Effector CD8-positive, alpha-beta T cell (primary cell): ENCODE measurements at places on chromosomes 3 and 15.

DNA sequence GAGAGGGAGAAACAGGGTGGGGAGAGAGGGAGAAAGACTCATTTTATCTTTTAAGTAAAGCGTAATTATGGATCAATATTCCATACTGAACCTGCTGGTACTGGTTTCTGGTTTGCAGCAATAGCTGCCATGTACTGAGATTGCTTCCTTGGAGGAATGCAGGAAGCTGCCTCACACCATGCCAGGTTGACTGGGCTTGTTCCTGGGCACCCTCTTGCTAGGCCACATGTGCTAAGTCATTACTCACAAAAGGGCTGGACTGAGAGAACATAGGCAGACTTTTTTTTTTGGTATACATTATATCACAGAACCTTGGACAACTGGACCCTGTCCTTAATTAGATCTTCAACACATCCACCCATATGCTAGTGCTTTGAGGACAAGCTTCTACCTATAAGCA is 193.4 kb downstream of the ZNF621 start:
- DNase-seq = no peak

- DNase-seq = no peak
Observed at GRCh38 chr3:69716119-69716518, 23.1 kb upstream of the MITF start.

DNA sequence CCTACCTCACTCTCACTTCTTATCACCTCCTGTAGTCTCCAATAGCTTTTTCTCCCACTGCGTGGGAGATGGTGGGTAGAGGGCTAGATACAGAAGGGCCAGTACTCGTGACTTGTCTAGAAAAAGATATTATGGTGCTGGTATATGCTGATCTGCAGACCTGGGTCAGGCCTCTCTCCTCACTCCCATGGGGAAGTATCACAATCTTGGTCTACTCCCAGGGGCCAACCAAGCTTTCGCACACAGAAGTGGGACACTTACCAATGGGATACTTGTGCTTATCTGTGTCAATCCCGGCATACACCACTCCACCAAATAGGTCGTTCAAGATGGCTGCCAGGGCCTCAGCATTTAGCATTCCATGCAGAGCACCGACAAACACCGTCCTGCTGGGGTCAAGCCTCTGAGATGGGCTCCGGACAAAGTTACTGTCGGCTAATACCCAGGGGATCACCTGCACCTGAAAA is 9.0 kb upstream of the RPS17 start:
- DNase-seq = no peak

GRCh38 chr3:52979190-52979983 is 66.5 kb downstream of the SFMBT1 start:
- DNase-seq = no peak

- DNase-seq = no peak
Observed at GRCh38 chr3:115245899-115246298, 98.8 kb upstream of the ZBTB20 start.

GRCh38 chr3:42157540-42158538 is 66.7 kb downstream of the TRAK1 start:
- no peak for DNase-seq

- DNase-seq = no peak
Observed at GRCh38 chr15:73781038-73781925, 28.1 kb upstream of the INSYN1 start.

DNA sequence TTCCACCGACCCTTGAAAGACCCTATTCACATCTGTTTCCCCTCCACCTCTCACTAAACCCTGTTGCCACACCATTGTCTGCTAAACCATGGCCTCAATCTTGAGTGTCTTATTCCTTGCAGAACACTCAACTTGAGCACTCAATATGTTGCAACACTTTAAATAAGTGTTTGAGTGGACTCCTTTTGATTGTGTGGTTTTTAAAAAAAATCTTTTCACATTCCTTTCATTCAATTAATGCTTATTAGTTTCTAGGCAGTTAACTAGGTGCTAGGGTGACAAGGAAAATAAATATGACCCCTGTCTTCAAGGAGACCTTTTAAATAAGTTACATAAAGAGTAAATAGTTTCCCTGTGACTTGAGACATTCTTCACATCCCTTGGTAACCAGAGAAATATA is 13.3 kb upstream of the HHLA2 start:
- no peak for DNase-seq

- DNase-seq = no peak
Observed at GRCh38 chr3:133600572-133601081, 27.1 kb downstream of the CDV3 start.

- DNase-seq = no peak
Observed at GRCh38 chr3:59865351-59865750, 815.5 kb upstream of the CFAP20DC start.

GRCh38 chr3:59426821-59427565 is 377.2 kb upstream of the CFAP20DC start:
- DNase-seq = no peak

- no peak for DNase-seq
Observed at GRCh38 chr3:37912052-37912733, 50.5 kb downstream of the CTDSPL start.

- no peak for DNase-seq
Observed at GRCh38 chr3:16374047-16374934, 109.3 kb downstream of the OXNAD1 start.

- no peak for DNase-seq
Observed at GRCh38 chr3:40310705-40311104, 1.2 kb downstream of the EIF1B start.

DNA sequence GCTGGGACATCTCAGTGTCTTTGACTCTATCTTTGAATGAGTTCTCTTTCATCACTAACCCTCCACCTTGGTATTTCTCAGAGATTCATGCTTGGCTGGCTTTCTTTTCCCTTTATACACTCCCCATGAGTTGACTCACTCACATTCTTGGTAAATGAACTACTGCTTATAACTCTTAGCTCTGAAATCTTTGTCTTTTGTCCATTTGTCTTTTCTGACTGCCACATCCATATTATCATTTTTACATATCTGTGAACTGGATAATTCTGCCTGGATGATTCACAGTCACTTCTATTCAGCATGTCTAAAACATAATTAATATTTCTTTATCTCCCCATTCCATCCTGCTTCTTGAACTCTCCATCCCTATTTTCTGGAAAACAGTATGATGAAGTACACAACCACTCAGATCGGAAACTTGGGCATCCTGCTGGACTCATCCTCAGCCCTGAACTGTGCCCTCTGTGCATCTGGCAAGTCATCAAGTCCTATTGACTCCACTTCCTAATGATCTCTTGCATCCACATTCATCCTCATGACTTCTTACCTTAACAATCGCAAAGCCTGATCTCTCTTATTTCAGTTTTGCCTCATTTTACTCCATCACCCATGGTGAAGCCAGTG is 66.9 kb downstream of the KCNAB1 start:
- DNase-seq = no peak

DNA sequence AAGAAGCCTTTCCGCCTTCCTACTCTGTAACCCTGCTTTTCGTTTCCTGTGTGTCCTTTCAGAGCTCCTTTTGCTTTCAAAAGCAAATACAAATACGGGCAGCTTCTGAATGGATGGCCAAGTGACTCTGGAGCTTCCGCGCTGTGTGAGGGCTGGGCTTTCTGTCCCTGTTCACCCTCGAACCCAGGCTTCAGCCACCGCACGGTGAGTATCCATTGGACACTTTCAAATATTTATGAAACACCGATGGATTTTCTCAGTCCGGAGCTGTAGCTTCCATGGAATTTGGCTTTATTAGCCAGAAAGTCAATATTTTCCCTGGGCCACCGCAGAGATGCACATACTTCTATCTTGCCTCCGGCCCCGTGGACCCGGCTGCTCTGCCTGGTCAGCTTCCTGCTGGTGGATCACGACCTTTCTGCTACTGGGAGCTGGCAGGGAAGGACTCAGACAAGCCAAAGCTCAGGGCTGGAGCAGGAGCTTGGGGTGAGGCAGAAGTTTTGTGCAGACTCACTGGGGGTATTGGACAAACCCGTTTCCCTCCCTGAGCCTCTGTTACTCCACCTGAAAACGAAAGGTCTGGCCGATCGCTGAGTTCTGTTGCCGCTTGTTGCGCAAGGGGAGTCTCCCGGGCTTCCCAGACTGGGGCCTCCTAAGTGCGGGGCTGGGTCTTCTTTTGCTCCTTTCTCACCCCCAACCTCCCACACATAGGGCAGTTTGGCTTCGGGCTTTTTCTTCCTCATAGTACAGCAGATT is 63.6 kb downstream of the LINGO1 start:
- no peak for DNase-seq

DNA sequence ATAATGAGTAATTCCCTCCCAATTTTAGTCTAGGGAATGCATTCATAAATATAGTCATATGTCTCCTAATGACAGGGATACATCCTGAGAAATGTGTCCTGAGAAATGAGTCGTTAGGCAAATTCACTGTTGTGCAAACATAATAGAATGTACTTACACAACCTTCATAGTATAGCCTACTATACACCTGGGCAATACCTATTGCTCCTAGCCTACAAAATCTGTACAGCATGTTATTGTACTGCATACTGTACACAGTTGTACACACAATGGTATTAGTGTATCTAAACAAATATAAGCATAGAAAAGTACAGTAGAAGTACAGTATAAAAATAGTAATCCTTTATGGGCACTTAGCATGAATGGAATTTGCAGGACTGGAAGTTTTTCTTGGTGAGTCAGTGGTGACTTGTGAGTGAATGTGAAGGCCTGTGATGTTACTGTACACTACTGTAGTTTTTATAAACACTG is 6.6 kb downstream of the DTWD1 start:
- DNase-seq = no peak

DNA sequence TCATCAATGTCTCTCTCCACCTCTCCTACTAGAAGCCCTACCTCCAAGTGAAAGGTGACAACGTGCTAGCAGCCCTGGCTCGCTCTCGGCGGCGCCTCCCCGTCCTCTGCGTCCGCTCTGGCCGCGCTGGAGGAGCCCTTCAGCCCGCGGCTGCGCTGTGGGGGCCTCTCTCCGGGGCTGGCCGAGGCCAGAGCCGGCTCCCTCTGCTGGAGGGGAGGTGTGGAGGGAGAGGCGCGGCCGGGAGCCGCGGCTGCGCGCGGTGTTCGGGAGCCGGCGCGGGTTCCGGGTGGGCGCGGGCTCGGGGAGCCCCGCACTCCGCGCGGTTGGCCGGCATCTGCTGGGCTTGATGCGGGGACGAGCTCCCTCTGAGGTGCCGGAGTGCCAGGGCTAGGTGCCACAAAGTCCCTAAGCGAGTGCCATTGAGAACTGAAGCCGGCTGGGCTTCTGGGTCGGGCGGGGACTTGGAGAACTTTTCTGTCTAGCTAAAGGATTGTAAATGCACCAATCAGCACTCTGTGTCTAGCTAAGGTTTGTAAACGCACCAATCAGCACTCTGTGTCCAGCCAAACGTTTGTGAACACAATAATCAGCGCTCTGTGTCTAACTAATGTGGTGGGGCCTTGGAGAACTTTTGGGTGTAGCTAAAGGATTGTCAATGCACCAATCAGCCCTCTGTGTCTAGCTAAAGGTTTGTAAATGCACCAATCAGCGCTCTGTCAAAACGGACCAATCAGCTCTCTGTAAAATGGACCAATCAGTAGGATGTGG is 84.8 kb upstream of the ARRDC4 start:
- no peak for DNase-seq

DNA sequence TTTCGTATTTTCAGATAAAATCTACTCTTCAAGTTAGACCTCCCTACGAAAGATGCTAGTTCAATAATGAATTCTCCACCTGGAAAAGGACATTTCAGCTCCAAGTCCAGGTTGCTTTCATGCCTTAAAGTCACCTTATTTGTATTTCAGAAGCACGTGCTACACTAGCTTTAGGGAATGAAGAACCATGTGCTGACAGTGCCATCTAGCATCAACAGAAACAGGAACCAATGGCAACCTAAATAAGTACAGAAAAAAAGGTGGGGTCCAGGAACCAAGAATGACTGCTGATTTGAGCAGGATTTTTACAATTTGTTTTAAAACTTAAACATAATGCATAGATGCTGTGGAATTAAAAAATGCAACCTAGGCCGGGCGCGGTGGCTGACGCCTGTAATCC is 77.6 kb upstream of the SNRPN start:
- DNase-seq = no peak

- DNase-seq = no peak
Observed at GRCh38 chr3:132703733-132704132, 18.5 kb downstream of the NPHP3 start.

- no peak for DNase-seq
Observed at GRCh38 chr15:73716417-73716816, 32.2 kb downstream of the CD276 start.

GRCh38 chr3:42264399-42265058 is 1.5 kb downstream of the CCK start:
- no peak for DNase-seq

- no peak for DNase-seq
Observed at GRCh38 chr3:71311661-71312046, 271.9 kb downstream of the FOXP1 start.

GRCh38 chr3:119778811-119779210 is 3.1 kb upstream of the NR1I2 start:
- DNase-seq = no peak

- DNase-seq = no peak
Observed at GRCh38 chr3:7332696-7333095, 471.8 kb downstream of the GRM7 start.

GRCh38 chr3:114627770-114628169 is 333.9 kb downstream of the TIGIT start:
- DNase-seq = no peak

DNA sequence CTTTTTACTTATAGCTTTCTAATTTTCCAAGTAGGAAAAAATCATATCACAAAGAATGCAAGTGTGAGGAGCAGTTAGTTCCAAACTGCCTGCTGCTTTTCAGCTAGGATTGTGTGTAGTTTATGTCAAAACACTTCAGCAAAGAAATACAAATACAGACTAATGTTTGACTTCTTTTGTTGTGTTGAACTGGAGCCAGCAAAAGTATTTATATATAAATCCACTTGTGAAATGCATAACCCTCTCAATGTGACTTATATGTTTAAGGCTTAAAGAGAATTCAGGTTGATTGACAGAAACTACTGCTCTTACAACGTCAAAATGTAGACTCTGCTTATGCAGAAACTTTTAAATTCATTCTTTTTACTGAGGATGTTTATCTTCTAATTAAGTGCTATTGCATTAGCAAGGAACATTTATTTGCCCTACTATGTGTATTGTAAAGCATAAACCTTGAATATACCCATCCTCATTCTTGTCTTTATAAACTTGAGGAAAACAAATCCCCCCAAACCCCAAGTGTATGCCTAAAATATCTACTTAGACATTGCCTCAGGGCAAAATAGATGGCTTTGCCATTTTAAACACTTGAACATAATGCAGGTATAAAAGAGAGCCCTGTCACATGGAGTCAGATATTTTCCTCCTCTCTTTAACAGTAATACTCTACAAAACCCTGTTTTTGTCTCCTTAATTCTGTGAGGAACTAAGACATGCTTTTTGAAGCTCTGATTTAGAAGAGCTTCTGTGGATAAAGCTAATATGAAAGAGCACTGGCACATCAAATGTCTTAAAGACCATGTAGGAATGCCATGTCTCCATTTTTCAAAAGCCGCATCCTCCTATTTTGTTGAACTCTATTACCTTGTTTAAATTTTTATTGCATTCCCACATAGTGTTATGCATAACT is 302.8 kb upstream of the TBC1D5 start:
- no peak for DNase-seq

- DNase-seq = no peak
Observed at GRCh38 chr15:67903708-67904107, 63.9 kb upstream of the RNU6-1 start.

- DNase-seq = no peak
Observed at GRCh38 chr3:11283139-11283475, 10.9 kb downstream of the ATG7 start.
